ENCODE measurements at places on chromosomes 3 and 15.

GRCh38 chr3:126061301-126062032, 22.5 kb downstream of the SLC41A3 start:
- no peak for DNase-seq

GRCh38 chr3:15465876-15466585, 38.6 kb downstream of the EAF1 start:
- no peak for DNase-seq

DNA sequence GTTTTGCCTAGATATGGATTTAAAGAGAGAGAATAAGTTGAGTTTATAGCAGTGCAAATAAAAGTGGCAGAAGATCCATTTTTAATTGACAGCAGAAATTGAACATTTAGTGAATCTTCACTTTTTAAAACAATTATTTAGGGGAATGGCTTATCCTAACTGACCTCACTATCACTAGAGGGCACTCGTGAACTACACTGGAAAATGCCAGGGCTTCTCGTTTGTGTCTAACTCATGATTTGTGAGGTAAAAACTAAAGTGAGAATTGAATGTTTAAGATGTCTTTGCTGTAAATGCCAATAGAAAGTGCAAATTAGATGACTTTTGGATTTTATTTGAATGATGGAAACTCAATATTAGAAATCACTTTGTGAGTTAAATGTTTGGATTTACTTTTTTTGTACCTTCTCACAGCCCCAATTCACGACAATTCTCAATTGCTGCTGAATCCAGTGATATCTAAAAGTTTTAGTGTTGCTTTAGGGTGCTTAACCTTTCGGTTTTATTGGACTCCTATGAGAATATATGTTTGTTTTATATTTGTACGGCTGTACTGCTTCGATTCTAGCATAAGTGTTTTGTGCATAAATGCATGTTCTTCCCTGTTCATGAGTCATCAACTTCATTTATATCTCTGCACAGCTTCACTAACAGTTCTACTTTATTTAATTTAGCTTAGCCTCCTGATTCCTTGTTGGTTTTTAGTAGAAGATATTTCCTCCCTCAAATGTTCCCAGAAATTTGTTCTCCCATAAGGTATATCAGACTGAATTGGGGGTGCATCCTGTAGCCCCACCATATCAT, 462.1 kb downstream of the MFSD1 start:
- no peak for DNase-seq

DNA sequence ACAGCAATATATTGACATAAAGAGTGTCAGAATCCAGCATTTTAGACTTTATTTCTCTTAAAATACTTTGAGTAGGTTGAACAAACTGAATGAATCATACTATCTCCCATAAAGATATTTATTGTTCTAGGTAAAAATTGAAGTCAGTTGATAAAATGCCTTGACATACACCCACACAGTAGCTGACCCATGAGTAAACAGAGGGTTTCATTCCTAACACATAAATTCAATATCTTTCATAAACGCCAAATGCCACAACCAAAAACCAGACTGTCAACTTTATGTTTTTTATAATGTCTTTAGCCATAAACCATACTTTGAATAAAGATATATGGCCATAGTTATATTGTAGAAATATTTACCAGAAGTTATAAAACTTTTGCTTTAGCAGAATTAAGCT, 742.4 kb downstream of the NAALADL2 start:
- no peak for DNase-seq

GRCh38 chr3:9316881-9317361, 45.9 kb upstream of the THUMPD3 start:
- no peak for DNase-seq

DNA sequence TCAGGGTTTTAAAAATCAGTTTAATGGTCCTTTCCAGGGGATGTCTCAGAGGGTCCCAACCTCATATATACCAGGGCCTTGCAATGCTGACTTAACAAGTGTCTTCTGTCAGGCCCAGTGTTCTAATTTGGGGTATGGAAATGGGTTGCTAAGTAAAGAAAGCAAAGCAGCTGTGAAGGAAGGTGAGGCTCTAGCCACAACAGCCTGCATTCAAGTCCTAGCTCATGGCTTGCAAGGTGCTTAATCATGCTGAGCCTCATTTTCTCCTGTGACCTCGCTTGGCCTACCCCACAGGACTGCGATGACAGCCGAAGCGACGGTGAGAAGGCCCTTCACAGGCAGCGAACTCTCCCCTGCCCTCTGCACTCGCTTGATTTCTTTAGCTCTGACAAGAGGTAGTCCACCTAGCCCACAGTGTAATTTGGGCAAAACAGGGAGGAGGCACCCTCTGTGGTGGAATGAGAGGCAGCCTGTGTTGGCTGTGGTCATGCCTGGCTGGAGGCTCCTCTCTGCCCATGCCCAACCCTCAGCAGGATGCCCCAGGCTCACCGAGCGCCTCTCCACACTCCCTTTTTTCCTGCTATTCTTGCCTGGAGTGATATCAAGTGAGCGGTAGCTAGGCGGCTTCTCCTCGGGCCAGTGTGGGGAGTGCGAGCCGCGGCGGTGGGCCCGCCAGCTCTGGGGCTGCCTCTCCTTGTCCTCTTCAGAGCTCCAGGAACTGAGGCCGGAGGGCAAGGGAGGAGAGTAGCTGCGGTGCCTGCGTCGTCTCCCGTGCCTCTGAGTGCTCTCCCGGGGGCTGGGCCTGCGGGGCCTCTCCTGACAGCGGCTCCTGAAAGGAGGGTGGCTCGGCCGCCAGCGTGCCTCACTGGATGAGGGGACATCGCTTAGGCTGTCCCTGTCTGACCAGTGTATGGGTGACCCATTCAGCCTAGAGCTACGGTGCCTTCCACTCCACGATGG, 29.2 kb downstream of the ILDR1 start:
- DNase-seq: peak; percentile 40

DNA sequence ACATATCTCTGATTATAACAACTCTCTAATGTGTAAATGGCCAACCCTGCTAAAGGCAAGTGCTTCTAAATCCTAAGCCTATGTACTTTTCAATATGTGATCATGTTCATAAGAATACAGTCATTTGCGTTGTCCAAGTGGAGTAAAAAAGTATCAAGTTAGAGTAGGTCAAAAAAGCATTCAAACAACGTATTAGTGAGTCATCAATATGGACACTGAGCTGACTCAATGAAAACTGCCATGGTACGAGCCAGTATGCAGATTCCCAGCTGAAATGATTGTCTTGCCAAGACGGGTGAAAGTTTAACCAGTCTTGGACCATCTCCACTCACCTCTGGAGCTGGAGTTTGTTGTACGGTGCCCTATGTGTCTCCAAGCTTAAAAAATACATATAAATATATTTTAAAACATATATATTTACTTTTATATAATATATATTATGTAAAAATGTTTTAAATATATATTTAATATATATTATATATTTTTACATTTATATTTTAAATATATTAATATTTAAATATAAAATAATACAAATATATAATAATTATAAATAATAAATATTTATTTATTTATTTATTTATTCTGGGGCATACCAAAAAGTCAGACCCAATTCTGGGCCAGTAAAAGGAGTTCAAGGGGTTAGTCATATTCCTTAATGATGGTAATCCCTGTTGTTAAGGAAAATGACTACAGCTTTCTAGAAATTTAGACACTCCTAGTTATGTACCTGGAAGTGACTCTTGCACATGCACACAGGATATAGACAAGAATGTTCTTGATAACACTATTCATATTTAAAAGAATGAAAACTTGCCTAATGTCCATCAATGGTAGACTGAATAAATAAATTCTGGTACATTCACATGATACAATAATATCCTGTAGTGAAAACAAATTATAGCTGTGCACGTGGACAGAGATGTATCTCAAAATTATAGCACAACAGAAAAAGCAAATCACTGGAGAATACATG, 27.2 kb downstream of the PLSCR4 start:
- DNase-seq: no peak

DNA sequence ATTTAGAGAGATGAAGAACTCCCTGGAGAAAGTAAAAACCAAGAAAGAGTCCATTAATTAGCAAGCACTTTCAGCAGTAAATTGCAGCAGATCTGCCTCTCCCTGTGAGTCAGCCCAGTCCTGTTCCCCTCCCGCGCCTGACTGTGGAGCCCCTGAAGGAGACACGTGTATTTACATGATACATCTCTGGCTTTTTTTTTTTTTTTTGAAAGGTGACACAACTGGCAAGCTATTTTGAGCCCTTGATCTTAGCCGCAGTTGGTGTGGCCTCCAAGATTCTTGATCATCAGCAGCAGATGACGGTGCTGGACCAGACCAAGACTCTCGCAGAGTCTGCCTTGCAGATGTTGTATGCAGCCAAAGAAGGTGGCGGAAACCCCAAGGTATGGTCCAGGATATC, 271.8 kb upstream of the TPM1 start:
- DNase-seq: no peak
